ENCODE measurements at places on chromosomes 3 and 15.

DNA sequence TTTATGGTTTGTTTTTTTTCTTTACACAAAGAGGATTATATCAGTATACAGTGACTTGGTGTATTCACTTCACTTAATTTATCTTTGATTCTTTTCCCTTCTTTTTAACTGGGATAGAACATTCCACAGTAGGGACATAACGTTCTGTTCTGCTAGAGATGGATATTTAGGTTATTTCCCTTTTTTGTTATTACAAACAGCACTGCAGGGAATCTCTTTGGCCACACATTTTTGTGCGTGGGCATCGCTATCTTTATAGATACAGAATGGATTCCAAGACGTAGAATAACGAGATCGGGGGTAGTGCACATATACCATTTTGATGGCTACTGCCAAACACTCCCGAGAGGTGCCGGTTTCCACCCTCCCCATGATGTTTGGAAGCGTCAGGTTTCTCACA, 44.8 kb downstream of the PXYLP1 start:
- DNase-seq = no peak

- DNase-seq = no peak
Measured at GRCh38 chr15:67091071-67091979, 25.9 kb downstream of the SMAD3 start.

DNA sequence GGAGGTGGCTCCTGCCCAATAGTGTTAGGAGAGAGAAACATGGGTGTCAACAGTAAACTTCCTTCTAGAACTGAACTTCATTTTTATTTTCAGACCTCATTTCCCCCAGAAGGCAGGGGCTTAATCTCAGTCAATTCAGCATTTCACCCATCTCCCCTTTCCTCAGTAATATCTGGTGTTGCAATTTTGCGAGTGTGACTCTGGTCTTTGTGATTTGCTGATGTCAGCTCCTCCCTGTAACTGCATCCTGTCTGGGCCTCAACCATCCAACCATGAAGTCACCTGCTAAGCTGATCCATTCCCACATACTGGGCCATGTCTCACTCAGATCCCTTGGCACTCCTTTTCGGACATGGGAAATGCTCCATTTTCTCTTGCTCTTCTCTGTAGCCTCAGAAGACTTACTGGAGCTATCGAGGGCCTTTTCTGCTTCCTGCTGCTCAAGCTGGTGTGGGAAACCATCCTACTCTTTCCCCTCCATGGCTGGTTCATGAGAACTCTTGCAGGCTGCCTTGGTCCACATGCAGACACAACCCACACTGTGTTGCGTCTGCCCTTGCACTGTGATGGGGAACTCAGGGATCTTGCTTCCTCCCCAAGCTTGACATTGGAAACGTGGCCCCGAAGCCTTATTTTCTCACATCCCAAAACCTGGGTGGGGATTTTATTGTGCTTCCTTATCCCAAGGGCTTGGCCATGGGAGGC, 24.6 kb downstream of the CCR4 start:
- no peak for DNase-seq

DNA sequence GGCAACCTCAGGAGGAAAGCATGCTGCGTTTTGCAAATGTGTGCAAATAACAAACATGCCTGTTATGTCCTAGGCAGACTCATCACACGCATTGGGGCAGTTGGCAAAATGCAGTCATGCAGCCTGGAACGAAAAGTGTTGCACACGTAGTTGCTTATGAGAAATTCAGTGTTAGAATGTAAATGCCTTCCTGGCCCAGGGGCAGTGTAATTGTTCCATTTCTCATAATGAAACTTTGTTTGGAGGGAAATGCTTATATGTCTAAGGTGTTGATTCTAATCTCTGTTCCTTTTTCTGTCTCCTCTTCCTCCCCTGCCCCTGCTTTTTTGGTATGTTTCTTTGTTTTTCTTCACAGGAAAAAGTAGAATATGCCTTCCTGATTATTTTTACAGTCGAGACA, 156.0 kb downstream of the CACNA1D start:
- no peak for DNase-seq

- no peak for DNase-seq
Measured at GRCh38 chr3:184242297-184242685, 6.5 kb downstream of the ALG3 start.

DNA sequence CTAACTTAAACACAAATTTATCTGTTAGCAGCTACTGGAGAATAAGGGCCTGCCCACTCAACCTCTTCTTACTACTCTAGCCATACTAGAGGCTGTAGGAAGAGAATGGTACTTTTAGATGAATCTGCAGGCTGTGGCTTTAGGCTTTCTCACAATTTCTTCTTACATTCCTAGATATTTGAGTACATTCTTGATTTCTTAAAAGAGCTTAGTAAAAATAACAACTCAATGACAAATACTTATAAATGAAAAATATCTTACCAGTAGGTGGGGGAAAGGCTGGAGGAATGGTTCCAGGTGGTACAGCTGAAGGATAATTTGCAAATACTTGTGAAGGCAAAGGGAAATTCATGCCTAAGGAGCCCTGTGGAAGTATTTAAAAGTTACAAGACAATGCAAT, 92.9 kb upstream of the GK5 start:
- DNase-seq = no peak

DNA sequence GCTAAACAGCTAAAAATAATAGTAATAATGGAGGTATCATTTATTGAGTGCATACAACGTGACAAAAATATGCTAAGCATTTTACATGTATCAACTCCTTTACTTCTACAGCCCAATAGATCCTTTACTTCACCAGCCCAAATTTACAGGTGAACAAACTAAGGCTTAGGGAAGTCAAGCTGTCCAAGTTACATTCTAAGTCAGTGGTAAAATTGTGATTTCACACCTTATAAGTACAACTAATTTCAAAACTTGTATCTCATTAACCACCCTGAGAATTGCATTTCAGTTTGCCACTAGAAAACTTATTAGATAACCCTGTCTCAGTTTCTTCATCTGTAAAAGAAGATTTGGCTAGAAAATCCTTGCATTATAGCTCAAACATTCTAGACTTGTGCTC, 10.7 kb downstream of the SLC33A1 start:
- no peak for DNase-seq

GRCh38 chr3:79162653-79163052, 605.1 kb downstream of the ROBO1 start:
- DNase-seq = no peak

- no peak for DNase-seq
Measured at GRCh38 chr3:102896851-102897621, 462.2 kb downstream of the ZPLD1 start.

DNA sequence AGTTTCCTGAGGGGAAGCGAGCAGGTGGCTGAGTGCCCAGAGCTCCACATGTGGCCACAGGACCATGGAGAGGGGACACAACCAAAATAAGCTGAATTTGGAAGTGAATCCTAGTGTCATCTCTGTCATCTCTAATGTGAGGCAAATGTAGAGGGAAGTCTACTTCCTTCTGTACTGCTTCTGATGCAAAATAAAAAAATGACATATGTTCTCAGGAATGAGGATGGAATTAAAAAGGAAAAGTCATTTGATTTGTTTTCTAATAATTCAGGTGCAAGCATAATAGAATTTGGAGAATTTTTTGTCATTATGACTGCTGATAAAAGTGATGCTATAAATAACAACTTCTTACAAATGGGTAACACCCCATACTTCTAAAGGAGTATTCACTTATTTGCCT, 59.5 kb upstream of the POU1F1 start:
- DNase-seq = no peak

- DNase-seq = no peak
Measured at GRCh38 chr3:143216709-143217182, 97.2 kb downstream of the CHST2 start.
